Stimulated activated CD4-positive, alpha-beta T cell treated with anti-CD3 and anti-CD28 coated beads, Interleukin-1b, Interleukin-23, amount 100 ng/mL, for 24 hours (primary cell): ENCODE measurements at places on chromosomes 6 and 20.

GRCh38 chr6:98797217-98797994 lies 37.0 kb upstream of the POU3F2 start:
- DNase-seq, result no peak

DNA sequence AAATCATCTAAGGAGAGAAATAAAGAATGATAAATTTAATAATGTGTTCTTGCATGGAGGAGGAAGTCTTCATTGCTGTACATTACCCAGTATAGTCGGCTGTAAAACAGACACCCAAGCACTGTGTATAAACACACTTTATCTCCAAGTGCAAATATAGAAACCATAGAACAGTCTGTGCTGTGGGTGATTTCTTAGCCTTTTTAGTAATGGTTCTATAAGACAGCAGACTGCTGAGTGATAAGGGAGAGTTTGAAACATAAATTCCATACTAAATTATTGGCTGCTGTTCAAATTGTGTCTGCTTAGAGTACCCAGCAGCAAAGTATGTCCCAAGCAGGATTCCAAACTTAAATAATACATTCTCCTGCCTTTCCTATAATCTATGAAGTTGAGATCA lies 4.6 kb downstream of the FILIP1 start:
- no peak for DNase-seq

GRCh38 chr6:150334790-150335783 lies 33.7 kb upstream of the IYD start:
- no peak for DNase-seq

GRCh38 chr6:148445116-148445515 lies 102.5 kb downstream of the SASH1 start:
- no peak for DNase-seq

DNA sequence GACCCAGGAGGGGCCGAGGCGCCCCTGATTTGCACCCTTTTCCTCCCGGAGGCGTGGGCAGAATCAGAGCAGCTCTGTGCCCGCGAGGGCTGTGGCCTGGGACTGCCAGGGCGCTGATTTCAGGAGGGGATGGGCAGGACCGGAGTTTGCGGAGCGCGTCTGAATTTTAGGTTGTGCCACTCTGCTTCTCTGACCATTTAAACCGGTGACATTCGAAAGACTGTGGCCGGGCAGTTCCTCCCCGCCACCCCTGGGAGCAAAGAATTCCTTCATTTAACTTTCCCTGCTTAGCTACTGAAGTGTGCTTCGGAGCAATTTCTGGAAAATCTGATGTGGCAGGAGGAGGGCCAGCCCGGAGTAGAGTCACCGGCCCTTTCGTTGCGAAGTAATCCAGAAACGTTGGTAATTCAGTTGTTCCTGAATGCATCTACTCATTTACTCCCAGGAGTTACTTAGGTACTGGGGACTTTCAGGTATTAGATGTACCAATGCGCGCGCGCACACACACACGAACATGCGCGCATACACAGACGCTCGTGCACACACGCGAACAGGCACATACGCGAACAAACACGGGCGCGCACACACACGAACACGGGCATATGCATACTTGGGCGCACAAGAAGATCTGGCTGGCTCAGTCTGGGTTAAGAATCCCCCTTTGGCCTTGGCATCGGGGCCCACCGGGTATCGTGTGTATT lies 568 bp downstream of the CCDC170 start:
- peak; percentile 12 for DNase-seq

GRCh38 chr6:101110814-101111213 lies 229.7 kb upstream of the ASCC3 start:
- no peak for DNase-seq

DNA sequence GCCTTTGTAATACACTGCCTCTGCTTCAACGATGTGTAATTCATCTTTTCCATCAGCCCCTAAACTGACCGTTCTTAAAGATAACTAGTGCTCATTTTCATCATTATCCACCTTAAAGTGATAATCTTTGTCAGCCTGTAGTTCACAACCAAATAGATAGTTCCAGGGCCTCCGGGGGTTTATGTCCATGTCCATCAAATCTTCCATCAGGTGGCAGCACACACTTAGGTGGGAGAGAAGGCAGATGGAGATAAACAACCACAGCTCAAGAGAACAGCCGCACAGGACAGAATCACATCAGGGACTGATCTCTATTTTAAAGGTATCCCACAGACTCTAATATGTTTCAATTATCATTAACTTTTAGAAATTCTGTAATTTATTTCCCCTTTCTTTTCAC lies 90.9 kb downstream of the LMBRD1 start:
- no peak for DNase-seq

DNA sequence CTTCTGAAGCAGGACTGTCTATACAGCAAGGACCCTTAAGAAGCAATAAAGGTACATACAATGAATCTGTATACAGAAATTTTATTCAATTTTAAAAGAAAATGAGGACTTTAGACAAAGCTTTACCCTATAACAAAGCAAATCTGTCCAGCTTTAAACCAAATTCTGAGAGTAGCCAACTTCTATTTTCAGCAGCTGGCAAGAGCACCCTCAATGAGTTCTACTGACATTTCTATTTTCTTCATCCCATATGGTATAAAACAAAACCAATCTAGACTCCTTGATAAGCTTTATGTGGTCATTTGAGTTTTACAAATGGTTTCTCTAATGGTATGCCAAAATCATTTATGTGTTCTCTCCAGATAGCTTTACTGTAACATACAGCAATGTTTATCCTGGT lies 12.7 kb downstream of the CPNE1 start:
- no peak for DNase-seq

- no peak for DNase-seq
These were observed 4.0 kb upstream of the TUBB2B start for GRCh38 chr6:3231247-3232016.

DNA sequence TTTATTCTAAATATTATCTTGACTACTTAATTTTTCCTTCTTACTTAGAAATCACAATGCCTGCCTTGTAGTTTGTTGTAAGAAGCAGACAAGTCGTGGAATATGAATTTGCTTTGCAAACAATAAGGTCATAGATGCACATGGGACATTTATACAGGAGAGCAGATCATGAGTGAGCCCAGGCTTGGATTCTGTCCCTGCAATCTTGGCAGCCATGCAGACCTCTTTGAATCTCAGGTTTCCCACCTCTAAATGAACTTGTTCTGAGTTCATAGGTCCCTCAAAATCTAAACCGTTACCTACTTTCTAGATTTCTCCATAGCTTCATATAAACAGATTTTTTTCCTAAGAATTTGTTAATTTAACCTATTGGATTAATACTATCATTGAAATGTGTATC lies 19.5 kb downstream of the KIAA0408 start:
- DNase-seq, result no peak

GRCh38 chr20:34065260-34065659 lies 46.8 kb downstream of the EIF2S2 start:
- DNase-seq, result no peak

GRCh38 chr6:132933090-132933489 lies 118.7 kb downstream of the RPS12 start:
- DNase-seq, result no peak

GRCh38 chr6:70593118-70593486 lies 26.4 kb downstream of the SDHAF4 start:
- no peak for DNase-seq

DNA sequence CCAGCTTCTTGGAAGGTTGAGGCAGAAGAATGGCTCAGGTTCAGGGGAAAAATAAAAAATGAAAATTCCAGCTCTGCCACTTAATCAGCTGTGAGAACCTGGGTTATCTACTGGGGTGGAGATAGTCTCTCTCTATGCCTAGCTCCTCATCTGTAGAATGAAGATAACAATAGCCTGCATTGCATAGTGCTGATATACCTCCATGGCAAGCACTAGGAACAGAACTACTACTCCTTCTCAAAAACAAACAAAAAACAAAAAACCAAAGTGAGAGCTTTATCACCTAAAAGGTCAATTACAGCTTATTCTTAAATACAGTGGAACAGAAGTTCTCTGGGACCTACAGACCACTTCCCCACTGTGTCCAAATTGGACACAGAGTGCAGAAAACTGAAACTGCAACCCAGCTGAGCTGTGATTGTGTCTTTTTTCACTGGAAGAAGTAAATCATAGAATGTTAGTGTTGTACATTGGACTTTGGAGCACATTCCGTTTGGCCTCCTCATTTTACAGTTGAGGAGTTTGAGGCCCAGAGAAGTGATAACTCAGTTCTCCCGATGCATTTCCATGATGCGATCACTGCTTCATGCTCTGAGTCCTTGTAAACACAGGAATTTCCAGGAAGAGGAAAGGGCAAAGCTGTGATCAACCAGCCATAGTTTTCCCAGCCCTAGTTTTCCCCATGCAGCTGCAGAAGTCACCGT lies 23.3 kb downstream of the MTFR2 start:
- no peak for DNase-seq

DNA sequence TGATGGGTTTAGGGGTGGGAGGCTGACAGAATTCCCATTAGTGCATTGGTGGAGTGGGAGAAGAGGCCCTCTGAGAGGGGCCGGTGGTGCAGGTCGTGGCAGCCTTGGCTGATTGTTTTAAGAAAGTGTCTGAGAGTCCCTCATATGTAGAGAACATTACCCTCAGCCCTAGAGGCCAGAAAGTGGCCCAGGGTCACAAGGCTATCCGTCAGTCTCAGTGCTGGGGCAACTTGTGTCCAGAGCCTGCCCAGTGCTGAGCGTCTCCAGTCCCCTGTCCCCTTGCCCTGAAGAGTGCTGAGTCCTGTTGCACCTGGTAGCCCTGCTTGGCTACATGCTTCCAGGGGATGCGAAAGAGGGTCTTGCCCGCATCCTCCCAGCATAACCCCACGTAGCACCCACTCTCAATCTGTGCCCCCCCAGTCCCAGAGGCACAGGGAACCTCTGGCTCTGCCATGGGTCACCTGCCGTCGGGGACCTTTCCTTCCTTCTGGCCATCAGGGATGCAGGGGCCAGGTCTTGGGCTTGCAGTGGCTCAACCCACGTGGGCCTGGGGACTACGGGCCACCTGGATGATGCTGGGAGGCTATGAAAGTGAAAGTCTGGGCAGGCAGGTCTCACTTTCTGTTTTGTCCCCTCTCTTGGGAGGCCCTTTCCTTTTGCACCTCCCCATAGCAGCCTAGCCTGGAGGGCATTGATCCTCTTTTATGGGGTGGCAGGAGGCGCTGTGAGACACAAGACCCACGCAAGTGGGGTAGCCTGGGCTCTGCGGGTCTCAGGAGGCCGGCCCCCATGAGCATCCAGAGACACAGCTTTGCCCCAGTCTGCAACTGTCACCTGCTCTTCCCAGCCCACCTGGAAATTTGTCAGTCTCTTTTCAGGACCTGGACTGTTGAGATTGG lies 12.2 kb downstream of the DUSP15 start:
- no peak for DNase-seq

- DNase-seq, result no peak
These were observed 276.8 kb downstream of the NRN1 start for GRCh38 chr6:5729813-5730517.

- no peak for DNase-seq
These were observed 59.7 kb upstream of the SNX9 start for GRCh38 chr6:157763129-157763903.

- DNase-seq, result no peak
These were observed 5.4 kb downstream of the DNMT3B start for GRCh38 chr20:32767418-32768198.

- DNase-seq, result no peak
These were observed 17.7 kb upstream of the STX16 start for GRCh38 chr20:58633161-58634053.

- no peak for DNase-seq
These were observed 79.9 kb downstream of the L3MBTL3 start for GRCh38 chr6:130098317-130098716.

GRCh38 chr20:62690261-62690820 lies 18.3 kb upstream of the NTSR1 start:
- DNase-seq, result no peak

GRCh38 chr6:25676775-25677174 lies 24.8 kb downstream of the SCGN start:
- DNase-seq, result no peak

DNA sequence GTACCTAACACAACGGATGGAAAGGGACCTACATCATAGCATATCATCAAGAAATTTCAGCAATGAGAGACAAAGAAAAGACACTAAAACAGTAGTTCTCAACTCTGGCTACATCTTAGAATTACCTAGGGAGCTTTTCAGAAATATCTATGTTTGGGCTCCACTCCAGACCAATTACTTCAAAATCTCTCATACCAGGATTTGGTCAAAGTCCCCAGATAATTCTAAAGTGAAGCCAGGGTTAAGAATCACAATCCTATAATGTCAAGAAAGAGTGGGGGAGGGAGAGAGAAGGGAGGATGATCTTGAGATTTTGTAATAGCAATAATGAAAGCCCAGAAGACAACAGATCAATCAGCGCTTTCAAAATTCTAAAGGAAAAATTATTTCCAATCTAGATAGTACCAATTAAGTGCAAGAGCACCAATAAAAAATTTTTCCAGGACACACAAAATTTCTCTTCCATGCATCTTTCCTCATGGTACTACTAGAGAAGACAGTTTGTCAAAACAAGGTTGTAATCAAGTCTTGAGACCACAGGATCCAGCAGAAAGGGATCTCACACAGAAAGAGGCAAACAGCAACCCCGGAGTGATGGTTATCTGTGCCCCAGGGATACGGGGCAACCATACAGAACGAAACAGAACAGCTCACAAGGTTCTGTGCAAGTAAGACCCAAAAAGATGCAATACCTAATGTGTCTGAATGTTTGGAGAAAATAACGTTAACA lies 152.9 kb upstream of the DST start:
- no peak for DNase-seq

DNA sequence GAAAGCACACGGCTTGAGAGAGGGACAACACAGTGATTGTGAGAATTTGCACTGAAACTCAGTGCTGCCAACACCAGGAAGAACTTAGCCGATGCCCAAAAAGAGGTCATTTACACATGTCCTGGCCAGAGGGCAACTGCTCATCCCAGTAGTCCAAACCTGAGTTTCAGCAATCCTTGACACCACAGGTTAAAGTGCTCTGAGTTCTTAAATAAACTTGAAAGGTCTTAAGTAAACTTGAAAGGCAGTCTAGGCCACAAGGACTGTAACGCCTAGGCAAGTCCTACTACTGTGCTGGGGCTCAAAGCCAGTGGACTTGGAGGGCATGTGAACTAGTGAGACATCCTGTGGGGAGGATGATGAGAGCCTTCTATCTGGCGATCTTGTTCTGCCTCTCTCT lies 14.1 kb downstream of the SNX14 start:
- no peak for DNase-seq

DNA sequence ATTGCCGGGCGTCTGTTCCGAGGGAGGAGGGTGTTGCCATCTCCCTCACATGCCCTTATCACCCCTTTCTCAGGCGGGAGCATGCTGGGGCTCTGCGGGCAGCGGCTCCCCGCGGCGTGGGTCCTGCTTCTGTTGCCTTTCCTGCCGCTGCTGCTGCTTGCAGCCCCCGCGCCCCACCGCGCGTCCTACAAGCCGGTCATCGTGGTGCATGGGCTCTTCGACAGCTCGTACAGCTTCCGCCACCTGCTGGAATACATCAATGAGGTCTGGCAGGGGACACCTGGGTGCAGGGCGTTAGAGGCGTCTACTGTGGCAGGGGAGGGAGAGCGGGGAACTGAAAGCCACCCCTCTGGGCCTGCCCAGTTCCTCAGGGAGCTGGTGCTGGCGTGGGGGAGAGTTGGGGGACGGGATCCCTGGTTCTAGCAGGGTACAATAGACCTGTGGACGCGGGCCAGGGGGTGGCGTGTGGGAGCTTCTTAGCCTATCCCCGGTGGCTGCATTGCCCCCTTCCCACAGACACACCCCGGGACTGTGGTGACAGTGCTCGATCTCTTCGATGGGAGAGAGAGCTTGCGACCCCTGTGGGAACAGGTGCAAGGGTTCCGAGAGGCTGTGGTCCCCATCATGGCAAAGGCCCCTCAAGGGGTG lies 697 bp downstream of the PPT2 start:
- peak; percentile 47 for DNase-seq
